ENCODE measurements at places on chromosomes 2 and 18. TPM values are rescaled to one million over a fixed set of nuclear protein-coding genes. Genes with fewer than 3 reads are reported as not detected.

The CGREF1 gene
- total RNA-seq, result 0.40 TPM

The NPPC gene
- total RNA-seq, result not detected

DNA sequence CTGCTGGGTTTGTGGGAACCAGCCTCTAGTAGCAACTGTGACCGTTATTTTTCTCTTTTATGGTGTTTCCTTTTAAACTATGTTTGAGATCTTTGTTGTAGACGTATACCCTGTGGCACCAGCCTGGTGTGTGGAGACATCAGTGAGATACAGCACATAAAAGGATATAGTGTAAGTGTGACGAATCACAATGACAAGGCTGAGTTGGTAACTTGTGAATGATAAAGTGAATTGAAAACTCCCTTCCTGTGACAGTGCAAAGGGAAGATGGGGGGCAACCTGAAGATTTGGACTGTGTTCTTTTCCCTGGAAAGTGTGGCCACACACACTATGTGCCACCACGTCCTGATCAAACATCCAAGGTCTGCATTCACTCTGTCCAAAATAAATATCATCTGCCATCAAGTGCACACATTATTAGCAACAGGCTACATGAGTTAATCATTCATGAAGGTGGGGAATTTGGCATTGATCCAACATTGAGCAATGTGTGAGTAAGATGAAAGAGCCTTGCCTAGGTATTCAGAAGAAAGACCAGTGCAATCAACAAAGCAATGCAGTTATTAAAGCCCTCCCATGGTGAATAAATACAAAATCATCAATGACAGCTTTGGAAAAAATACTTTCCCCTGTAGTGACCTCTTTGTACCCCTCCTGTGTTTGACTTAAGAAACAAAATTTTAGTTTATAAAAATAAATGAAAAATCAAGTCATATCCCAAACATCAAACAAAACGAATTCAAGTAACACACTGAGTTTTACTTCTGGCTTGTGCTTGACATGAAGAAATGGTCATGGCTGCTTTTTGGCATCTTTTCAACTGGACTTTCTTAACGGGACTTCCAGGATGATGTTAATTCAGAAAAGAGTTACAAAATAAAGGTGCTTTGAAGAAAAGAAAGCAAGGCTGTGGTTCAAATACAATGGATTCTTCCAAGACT is 1280.5 kb upstream of the ZEB2 start:
- no peak for DNase-seq
- H3K27ac ChIP-seq, result no peak overlapping the region
- H3K27me3 ChIP-seq, result no peaks in the 10 kb centered on the region
- no peak overlapping the region for H3K4me3 ChIP-seq
- H3K36me3 ChIP-seq, result no peaks in the 10 kb centered on the region
- no peaks in the 10 kb centered on the region for H3K4me1 ChIP-seq

GRCh38 chr2:137173463-137173862 is 408.1 kb downstream of the THSD7B start:
- no peaks in the 10 kb centered on the region for H3K27me3 ChIP-seq
- no peak overlapping the region for H3K27ac ChIP-seq
- no peak overlapping the region for H3K4me3 ChIP-seq
- DNase-seq, result no peak

DNA sequence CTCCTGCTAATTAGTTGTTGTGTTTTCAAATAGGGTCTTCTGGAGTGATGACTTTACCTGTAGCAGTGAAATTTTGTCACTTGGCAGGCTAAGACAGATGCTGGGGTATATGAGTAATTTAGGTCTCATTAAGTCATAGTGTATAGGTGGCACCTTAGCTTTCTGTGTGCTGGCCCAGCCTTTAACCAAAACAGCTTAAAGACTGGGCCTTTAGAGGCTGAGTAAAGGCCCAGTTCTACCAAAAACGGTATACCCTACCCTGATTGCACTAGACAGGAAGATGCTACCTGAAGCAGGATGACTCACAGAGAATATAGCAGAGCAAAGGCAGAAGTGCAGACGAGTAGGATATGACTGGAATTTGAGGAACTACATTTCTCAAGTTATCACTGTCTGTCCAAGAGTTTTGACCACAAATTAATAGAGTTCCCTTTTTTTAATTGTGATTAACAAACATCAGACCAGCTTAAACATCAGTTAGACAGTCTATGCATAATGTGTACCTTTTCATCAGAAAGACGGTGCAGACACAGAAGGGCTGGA is 337.9 kb upstream of the SALL3 start:
- peaks cover 9% of the 10 kb centered on the region for H3K27me3 ChIP-seq
- peaks cover 10% of the 10 kb centered on the region for H3K4me1 ChIP-seq
- no peak overlapping the region for H3K4me3 ChIP-seq
- peak overlapping the region; percentile 72 for H3K27ac ChIP-seq
- no peak for DNase-seq
- H3K36me3 ChIP-seq, result no peaks in the 10 kb centered on the region

DNA sequence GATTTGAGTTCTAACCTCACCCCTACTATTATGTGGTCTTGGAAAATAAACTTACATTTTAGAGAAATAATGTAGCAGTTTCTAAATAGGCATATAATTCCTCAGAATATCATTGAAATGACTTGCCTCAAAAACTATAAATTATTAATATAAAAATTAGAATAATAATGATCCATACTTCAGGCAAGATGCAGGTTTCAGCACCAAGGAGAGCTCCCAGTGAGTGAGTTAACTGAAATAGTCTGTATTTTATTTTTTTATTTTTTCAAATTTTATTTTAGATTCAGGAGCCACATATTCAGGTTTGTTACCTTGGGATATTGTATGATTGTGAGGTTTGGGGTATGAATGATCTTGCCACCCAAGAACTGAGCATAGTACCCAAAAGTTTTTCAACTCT is 472.2 kb upstream of the DCC start:
- H3K27me3 ChIP-seq, result no peaks in the 10 kb centered on the region
- H3K4me1 ChIP-seq, result no peaks in the 10 kb centered on the region
- H3K4me3 ChIP-seq, result no peak overlapping the region
- no peak overlapping the region for H3K27ac ChIP-seq
- no peak for DNase-seq

DNA sequence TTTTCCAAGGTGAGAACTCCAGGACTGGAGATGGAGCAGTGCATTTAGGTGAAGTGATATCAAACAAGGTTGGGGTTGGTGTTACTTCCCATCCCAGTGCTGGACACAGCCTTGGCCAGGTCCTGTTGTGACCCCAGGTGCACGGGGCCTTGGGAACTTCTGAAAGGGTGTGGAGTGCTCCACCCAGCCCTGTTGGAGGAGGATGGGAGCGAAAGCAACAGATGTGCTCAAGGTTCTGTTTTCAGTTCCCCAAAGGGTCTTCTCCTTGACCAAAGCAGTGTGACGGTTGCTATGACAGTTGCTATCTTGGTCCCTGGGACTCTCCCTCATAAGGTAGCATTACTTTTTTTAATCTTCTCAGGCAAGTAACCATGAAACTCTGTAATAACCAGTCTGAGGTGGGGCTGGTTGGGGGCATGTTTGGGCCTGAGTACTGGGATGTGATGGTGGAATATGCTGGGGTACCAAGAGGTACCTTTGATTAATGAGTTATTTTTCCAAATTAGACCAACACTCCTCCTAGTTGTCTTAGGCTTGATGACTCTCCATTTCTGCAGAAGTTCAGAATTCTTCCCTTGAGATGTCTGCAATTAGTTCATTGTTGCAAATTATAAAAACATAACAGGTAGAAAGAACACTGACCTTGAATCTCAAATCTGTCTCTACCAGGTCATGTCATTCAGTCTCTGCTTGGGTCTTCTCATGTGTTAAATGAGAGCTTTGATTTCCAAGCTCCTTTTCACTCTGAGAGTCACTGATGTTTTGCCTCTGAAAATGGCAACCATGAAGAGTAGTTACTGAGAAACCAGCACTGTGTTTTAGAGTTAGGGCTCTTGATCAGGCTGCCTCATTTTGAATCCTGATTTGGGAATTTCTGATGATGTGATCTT is 154.5 kb downstream of the RPIA start:
- no peaks in the 10 kb centered on the region for H3K36me3 ChIP-seq
- no peak for DNase-seq
- H3K4me3 ChIP-seq, result no peak overlapping the region
- H3K27ac ChIP-seq, result peak overlapping the region; percentile 7
- no peaks in the 10 kb centered on the region for H3K27me3 ChIP-seq

DNA sequence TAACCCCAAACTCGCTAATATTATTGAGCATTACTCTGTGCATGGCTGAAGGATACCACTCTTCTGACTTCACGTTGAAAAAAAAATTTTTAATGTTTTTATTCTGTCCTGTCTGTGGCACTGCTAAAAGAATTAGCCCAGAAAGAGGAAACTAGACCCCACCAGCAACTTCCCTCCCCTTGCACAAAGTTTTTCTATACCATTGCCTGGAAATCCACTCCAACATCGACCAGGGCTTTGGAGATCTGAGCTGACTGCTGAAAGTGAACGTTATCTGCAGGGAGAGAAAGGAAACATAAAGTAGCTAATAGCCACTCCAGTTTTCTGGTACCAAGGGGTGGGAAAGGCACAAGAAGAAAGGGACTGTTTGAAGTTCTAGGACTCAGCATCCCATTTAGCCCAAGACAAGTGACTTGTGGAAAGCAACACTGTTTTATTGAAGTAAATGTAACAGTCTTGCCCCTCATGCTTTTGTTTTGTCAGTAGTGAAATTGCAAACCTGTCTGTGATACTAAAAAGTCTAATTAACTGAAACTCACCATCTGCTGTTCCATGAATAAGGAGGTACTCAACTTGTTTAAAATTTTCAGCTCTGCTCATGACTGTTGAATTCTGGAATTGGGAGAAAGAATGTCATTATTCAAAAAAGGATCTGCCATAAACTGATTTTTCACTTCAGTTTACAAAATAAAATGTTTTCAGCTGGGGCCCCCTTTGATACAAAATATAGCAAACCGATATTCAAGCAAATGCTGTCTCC is 79.1 kb downstream of the DPP4 start:
- peaks cover 49% of the 10 kb centered on the region for H3K4me1 ChIP-seq
- H3K36me3 ChIP-seq, result peaks cover 7% of the 10 kb centered on the region
- peak overlapping the region; percentile 47 for H3K4me3 ChIP-seq
- no peaks in the 10 kb centered on the region for H3K27me3 ChIP-seq
- no peak for DNase-seq

Data from T-cell (primary cell).